ENCODE measurements at places on chromosomes 4 and X.
A peak's percentile ranks its signal among the peaks of the same experiment; 100 is the strongest.

- DNase-seq, result no peak
Observed at GRCh38 chr4:157072002-157072401, 3.9 kb upstream of the GLRB start.

GRCh38 chrX:1433646-1434357 is 18.9 kb downstream of the ASMTL start:
- no peak for DNase-seq

GRCh38 chrX:39921838-39922237 is 175.9 kb downstream of the BCOR start:
- DNase-seq, result no peak

DNA sequence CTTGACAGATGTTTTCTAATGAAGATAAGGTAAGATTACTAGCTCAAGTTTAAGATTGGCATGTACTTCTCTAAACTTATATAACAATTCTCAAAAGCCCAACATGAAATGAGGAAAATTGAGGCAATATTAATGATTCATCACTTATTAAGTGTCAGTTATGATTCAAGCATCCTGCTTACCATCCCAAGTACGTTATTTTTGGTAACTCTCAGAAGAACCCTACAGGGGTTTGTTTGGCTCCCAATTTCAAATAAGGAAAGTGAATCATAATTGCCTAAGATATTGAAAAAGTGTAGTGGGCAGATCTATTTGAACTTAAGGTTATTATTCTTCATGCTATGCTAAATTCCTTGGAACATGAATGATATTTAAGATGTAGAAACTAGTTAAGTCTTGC is 387.9 kb upstream of the TENM3 start:
- DNase-seq, result no peak

DNA sequence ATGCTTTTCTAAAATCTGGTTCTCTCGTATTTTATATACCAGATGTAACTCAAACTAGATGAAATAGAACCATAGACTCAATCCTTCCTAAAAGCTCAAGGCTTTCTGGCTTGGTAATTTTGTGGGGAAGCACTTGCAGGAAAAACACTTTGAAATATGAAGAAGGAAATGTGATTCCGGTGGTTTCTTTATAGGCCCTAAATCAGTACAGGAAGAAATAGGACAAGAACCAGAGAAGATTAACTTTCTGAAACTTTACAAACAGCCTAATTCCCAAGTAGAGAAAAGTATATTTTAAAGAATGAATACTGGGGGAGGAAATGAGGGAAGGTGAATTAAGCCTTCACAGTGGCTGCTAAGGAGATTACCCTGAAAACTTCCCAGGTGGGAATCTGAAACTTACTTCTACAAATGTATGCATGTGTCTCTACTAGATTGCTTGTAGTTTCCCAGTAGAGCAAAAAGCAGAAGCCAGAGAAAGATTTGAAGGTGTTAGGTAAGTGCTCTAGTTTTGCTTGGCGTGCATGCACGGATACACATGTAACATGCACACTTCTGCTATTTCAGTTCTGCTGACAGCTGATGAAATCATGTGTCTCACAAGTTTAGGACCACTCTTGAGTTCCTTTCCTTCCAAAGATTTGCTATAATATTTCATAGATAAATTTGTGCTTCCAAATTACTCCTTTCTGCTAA is 92.1 kb downstream of the AFF1 start:
- no peak for DNase-seq

DNA sequence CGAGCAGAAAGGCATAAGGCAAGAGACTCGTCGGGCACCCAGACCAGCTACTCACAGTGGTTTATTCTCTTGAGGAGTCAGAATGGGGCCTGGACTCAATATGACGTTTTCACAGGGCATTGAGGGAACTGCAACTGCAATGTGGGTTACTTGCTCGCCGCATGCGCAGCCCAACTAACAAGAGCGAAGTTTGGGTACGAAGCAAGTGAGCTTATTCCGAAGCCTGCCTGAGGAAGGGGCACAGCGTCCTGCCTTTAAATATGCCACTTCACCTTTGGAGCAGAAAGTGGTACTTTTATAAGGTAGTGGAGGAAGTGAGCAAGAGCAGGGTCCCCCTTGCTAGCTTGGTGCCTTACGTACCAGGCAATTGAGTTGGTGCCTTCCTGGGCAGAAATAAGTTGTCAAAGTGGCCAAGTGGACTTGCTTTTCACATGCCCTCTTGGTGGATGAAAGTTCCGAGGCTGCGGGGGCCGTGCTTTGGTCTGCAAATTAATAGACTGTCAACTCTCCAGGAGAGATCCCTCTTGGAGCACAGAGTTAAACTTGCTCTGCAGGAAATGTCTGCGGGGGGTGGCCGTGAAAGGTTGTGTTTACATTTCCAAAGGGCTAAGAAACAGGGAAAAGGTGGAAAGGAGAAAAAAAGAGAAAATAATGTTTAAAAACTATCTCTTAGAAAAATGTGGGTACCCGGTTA is 480.4 kb downstream of the TRIML1 start:
- DNase-seq, result no peak

- no peak for DNase-seq
Observed at GRCh38 chrX:103415068-103415467, 38.7 kb downstream of the BEX3 start.

- DNase-seq, result no peak
Observed at GRCh38 chr4:110945600-110945999, 322.7 kb upstream of the PITX2 start.

DNA sequence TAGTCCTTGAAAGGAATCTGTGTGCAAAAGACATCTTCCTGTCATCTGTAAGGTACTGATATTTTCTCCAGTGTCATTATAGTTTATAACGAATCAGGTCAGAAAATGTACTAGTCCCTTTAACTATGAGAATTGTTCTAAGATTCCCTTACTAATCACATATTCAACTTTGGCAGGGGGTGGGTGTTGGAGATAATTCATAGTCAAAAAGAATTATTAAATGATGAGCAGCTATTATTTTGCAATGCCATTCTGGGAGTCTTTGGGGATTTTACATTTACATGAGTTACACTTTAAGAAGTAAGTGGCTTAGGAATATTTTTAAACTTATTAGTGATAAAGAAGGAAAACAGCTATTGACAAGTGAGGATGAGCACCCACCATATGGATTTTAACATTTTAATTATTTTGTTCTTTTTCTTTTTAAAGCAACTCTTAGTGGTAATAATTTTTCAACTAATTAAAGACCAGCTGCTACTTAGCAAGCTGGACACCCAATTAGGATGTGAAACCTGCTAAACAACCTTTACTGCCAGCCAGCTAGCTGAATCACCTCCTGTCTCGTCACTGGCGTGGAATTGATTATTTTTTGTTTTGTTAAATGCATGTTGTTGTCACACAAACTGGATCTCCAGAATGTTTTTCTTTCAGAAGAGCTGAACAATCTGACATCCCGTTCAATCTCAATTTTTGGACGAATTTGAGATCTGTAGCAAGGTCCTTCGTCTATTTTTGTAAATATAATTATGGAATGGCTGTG is 219.2 kb downstream of the ARAP2 start:
- DNase-seq, result no peak

GRCh38 chr4:115763051-115763450 is 649.6 kb upstream of the NDST4 start:
- DNase-seq, result no peak

GRCh38 chr4:99404595-99405287 is 30.4 kb downstream of the ADH7 start:
- DNase-seq, result no peak

GRCh38 chr4:78787392-78788006 is 11.3 kb downstream of the BMP2K start:
- no peak for DNase-seq

GRCh38 chr4:23909671-23910070 is 19.8 kb upstream of the PPARGC1A start:
- no peak for DNase-seq

DNA sequence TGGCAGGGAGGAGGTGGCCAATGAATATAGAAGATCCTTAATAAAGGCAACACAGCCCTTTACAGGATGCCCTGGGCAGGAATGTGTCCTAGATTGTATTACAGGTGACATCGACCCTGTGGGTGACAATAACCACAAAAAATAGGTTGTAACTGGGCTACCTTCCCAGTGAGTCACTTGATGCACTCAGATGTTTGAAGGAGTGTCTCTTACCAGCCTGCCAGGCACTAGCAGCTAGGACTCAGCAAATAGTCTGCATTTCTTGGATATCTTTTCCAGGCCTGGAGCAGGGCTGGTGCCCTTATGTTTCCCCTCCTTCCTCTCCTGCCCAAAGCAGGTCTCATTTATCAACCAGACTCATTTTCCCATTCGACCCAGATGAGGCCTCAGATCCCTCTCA is 50.9 kb upstream of the TMEM164 start:
- DNase-seq, result no peak

GRCh38 chr4:48337731-48338130 is 3.6 kb upstream of the SLAIN2 start:
- no peak for DNase-seq

DNA sequence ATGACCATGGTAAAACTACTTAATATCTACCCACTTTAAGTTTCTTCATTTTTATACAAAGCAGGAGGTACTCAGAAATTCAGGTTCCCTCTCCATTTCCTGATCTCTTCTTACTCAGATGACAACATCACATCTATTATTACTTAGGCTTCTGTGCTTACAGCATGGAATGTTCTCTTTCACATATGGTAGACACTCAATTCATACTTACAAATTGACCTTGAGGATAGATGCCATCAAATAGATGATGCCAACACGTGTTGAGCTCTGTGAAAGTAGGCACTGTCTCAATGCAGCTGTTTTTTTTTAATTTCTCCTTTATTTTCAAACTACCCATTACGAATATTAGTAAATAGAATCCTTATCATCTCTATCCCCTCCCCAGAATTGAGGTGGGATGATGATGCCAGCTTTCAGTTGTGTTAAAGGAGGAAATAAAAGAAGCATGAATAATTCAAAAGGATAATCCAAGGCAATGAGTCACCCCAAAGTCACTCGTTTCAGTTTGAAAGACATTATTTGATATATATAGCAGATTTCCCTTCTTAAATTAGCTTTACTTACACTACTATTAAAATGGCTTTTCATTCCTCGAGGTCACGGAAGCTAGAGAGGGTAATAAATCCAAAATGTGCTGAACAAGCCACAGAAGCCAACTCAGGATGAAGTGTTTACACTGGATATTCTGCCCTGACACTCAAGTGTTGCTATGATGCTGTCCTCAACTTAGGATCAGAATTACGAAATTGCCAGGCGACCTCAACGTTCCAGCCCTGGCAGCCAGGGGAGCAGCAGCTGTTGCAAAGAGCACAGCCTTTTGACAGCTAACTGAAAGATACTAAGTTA is 124.2 kb upstream of the EOLA2 start:
- DNase-seq, result no peak

- peak; percentile 25 for DNase-seq
Observed at GRCh38 chrX:130039847-130040246, 57.4 kb downstream of the BCORL1 start.

- no peak for DNase-seq
Observed at GRCh38 chr4:52961666-52962412, 99.7 kb downstream of the RASL11B start.

DNA sequence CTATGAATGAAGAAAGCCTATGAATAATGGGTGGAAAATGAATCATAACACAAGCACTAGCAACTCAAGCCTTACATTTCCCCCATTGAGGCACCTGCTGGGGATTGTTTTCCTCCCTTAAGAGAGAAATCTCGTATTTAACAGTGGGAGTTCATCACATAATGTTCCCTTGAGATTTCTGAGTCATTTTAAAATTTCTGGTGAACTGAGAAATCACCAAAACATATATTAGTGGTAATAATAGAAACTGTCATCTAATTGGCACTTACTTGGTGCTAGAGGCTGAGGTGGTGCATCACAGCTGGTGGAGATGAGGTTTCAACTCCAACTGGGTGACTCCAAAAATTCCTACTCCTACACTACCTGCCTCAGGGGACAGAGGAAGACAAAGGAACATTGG is 561.3 kb upstream of the LCORL start:
- DNase-seq, result no peak

DNA sequence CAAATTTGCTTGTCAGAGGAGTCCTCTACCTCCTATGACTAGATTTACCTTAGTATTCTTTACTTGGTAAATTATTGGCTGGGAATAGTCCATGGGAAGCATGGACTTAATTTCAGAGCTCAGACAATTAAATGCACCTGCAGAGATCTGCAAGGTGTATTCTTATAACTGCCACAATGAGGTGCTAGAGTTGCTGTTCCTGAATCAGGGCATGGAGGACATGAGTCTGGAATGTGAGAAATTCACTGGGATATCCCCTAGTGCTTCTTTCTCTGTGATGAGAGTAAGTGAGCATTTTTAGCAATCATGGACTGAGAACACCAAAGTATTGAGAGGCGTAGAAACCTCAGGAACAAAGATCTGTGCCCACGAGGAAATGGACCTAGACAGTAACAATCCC is 32.9 kb upstream of the GRID2 start:
- no peak for DNase-seq

Measured in heart right ventricle (tissue), 16 donors.